ENCODE measurements at places on chromosomes 2 and 18.

GRCh38 chr18:51561821-51562220 lies 364.3 kb upstream of the MEX3C start:
- no peak for DNase-seq

GRCh38 chr2:234577191-234577590 lies 80.3 kb upstream of the ARL4C start:
- no peak for DNase-seq

DNA sequence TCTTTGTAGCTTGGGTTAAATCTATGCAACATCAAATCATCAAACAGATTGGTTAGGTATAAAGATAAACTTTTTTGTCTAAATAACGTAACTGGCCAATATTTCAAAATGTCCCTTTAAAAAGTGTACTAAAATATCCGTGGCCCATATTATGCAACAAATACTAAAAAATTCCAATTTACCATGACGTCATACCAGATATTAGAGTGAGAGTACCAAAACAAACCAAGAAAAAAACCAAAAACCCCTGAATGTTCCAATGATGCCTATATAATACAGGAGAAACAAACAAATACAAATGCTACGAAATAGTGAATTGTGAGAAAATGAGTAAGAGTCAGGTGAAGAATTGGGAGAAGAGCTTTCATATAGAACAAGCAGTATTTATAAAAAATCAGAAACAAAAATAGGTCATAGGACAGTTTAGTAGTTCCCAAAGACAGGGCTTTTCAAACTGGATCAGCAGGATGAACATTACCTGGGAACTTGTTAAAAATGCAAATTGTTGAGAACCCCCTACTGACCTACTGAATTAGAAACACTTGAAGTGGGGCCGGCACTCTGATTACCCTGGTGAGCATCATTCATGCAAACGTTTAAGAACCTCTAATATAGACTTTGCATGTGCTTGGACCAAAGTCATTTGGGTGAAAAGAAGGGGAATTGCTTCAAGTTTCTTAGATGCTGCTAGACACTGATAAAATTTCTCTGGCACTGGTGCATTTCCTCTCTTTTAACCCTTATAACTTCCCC lies 753.7 kb downstream of the DSC3 start:
- DNase-seq: no peak

DNA sequence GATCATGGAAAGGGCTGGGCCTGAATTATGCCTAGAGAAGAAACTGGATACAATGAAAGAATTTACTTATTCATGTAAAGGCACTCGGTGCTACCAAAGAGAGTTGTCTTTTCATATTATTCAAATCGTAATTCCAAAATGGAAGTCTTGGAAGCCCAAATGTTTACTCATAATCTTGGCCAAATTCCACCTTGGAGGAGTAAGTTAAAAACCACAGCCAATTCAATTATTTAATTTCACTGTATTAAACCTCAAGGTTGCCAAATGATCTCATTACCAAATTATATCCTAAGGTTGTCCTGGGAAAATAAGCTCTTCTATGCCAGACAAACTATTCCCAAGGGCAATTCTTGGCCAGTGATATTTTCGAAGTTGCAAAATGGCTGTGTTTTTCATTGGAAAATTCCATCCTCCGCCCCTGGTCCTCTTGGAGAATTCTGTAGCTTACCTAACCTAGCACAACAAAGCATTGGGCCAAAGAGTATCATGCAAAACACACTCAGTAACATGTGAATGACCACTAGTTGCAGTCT lies 11.1 kb upstream of the VPS4B start:
- DNase-seq: no peak

GRCh38 chr2:124034265-124034664 lies 9.2 kb downstream of the CNTNAP5 start:
- no peak for DNase-seq

DNA sequence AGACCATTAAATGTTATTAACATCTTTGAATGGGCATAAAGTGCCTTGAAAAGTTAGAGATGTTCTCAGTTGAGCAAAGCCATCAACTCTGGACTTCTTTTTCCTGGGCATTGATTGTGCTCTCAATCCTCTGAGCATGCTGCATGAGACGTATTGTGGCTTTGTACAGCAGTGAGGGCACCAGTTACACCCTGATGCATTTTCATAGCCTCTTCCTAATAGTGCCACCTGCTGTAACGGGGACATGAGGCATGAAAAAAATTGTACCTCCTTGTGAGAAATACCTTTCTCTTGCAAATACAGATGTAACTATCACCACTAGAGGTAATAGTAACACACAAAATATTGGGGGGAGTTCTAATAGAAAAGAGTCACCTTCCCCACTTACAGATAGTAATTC lies 697.5 kb downstream of the TMEM182 start:
- DNase-seq: no peak

DNA sequence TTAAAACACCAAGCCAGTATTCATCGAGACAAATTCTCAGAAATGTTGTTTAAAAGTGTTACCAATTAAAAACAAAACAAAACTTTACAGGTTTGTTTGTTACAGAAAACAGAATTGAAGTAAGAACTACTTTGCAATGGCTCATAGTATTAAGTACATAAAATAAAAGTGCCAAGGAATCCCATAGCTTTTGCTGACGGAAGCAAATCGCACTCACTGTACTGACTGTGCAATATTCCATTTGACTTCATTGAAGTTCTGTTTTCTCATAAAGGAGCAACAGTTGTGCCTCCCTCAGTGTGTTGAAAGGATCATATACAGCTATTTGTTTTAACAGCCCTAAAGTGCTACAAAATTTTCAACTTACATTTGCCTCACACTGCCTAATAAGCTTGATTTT lies 507.8 kb downstream of the SPAG16 start:
- DNase-seq: no peak

- DNase-seq: no peak
Observed at GRCh38 chr2:232328516-232329460, 49.8 kb upstream of the ALPP start.

Data from HAP-1 (cell line).